ENCODE measurements at places on chromosomes 16 and 17.

- DNase-seq: no peak
Measured at GRCh38 chr17:54381482-54381881, 519.2 kb upstream of the TOM1L1 start.

DNA sequence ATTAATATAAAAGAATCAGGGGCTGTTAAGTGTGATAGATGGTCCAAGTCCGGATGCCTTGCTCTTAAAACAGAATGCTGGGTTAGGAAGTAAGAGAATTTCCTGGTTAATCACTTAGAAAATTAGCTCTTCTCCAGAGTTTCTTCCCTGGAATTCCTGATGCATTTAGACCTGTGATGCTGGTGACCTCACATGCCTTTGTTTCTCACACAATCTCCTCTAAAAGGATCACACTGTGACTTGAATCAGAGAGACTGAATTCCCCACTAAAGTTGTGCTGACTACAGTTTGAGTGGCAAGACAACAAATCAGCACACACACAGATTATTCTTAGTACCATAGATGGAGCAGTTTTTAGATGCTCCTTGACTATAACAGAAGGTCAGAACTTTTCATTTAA lies 4.4 kb upstream of the RNF43 start:
- no peak for DNase-seq

DNA sequence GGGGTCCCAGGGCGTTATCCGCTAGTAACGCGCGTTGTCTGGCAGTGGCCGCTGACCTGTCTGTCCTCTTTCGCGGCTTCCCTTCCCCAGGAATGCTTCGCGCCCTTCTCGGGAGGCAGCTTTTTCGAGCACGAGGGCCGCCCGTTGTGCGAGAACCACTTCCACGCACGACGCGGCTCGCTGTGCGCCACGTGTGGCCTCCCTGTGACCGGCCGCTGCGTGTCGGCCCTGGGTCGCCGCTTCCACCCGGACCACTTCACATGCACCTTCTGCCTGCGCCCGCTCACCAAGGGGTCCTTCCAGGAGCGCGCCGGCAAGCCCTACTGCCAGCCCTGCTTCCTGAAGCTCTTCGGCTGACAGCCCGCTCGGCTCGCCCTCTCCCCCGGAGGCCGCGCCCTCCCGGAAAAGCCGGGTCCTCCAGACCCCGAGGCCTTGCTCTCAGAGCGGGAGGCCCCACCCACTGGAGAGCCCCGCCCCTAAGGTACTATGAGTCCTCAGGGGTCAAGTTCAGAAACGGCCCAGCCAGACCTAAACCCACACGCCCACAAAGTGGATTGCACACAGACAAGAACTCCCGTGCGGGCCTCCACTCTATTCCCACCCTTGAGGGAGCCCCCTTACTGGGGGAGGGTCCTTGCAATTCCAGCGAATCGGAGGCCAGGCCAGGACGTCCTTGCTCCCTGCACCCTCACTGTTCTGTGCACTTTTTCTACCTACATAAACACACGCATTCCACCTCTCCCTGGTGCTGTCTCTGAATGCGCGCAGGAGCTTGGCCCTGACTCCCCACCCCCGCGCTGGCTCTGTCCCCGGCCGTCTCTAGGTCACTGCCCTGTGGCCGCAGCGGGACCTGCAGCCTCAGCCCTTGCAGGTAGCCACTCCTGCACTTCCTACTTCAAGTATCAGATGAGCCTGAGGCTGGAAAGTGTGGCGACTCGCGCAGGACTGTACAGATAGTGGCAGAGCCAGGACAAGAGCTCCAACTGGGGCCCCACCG lies 5.4 kb upstream of the SLC5A2 start:
- DNase-seq: no peak

DNA sequence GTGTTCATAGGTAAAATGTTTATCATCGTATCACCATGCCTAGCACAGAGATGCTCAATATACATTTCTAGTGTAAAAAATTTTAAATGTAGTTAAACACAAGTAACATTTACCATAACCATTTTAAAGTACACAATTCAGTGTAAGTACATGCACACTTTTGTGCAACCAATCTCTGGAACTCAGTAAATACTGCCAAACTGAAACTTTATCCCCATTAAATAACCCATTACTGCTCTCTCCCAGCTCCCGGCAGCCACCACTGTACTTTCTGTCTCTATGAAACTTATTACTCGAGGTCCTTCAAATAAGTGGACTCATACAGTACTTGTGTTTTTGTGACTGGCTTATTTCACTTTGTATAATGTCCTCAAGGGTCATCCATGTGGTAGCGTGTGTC lies 29.0 kb downstream of the RMI2 start:
- DNase-seq: no peak

DNA sequence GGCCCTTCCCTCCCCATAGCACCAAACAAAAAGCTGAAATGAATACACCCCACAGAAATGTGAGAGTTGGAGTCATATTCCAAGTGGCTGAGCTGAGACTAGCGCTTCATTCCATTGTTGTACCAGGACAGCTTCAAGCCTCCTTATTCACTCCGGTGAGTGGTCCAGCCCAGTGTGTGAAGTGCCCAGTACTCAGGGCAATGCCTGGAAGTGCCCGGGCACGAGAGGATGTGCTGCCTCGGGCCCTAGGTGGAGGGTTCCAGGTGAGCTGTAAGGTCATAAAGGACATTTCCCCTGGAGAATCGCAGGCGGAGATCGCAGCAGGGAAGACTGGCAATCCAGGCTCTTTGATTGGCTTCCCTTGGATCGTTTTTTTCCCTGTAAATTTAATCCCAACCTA lies 5.4 kb upstream of the CYLD start:
- DNase-seq: no peak

DNA sequence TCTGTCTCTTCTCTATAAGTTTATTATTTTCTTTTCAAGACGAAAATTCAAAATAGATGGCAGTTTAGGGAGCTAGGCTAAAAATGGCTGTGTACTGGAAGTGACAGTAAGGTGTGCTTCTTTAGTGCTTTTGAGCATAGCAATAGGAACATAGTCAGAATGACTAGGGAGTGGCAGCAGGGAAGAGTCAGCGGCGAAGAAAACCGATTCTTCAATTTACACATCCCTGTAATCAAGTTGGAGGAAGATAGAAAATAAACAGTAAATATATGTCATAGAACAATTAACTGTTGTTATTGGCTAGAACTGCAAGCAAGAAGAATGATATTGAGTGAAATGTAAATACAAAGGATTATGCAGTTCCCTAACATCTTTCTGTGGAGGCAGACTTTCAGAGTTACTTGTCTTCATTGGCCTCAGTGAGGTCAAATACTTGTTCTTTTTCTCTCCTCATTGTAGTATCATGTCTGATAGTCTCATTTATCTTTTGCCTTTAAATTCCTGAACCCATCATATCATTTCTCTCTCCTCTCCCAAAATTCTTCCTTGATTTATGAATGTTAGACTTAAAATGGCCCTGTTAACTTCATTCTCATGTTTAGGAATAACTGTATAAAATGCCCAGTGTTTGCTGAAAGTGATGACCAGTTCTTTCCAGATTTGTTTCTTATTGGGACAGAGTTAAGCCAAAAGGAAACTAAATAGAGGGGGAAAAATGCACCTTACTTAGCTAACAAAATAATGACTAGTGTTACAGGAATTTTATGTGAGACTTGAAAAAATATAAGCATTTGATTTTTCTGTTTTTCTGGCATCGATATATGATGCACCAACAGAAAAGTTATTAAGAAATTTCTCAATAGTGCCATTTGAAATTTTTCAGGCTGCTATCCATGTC lies 211.4 kb downstream of the BCAS3 start:
- peak; percentile 10 for DNase-seq

- peak; percentile 80 for DNase-seq
Measured at GRCh38 chr16:69396187-69397061, 10.6 kb upstream of the TERF2 start.

DNA sequence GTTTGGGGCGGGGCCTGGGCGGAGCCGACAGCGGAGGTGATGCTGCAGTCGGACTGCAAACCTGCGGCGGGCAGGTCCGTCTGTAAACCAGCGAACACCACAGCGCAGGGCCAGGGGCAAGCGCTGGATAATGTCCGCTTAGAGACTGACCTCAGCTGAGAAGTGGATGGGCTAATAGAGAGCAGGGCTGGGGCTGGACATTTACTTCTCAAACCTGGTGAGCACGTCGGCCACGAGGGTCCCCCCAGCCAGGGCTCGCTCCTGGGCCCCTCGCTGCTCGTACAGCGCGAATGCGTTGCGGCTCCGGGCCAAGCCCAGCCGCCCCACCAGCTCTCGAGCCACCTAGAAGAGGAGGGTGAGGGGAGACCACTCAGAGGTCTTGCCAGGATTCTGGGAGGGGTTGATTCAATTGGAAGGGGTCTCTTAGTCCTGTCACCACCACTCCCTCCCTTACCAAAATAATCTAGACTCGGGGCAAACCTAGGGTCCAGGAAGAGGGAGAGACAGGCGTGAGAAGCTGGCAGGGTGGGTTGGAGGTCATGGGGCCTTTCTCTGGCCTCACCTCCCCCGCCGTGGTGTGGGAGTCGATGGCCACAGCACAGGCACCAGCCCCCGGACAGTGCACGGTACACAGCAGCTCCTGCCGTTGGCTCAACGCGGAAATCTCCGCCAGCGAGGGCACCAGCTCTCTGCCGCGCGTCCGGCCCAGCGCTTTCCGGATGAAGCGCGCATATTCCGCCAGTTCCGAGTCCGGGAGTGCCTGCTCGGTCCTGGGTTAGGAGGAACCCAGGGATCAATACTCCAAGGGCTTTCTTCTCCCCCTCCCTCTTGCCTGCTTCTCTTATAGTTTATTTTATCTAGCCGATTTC lies 5.8 kb downstream of the PLEKHH3 start:
- no peak for DNase-seq

DNA sequence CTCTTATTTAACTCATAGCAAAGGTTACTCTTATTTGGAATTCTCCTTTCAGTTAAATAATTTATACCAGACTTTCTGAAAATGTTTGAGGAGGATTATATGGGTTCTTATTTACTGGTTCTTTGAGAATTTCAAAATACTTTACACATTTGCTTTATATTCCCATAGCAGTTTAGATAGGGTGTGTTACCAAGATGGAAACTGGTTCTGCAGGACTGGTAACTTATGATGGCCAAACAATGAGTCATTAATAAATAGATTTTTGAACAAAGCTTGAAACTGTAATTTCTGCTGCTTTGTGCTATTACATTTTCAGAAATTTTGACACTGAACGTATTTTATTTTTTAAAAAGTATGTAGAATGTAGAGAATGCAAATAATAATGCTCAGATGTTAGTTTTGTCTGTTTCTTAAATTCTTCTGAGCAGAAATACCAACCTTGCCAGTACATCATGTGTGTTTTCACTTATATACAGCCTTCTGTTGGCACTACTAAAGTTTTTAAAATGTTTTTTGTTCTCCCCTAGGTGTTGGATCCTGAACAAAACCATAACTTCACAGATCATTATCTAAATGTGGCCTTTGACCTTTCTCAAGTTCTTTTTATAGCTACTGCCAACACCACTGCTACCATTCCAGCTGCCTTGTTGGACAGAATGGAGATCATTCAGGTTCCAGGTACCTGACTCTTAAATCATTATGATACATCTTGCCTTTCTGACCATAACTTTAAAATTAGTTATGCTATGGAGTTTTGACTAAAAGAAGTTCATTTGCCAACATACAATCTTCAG lies 48.3 kb upstream of the ABCC11 start:
- no peak for DNase-seq

DNA sequence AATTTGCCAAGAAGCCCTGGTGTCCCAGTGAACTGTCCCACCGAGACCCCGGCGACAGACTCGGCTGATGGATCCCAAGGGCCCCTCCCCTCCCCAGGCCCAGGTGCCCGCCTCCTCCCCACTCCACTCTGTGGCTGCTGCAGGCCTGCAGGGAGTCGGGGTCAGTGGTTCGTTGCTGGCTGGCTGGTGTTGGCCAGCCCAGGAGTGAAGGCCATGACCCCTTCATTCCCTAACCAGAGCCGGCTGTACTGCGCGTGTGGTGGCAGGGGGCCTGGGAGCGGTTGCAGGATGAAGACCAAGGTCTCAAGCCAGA lies 9.2 kb upstream of the TBX2 start:
- DNase-seq: no peak

GRCh38 chr16:68434624-68435210 lies 13.6 kb downstream of the SMPD3 start:
- no peak for DNase-seq

DNA sequence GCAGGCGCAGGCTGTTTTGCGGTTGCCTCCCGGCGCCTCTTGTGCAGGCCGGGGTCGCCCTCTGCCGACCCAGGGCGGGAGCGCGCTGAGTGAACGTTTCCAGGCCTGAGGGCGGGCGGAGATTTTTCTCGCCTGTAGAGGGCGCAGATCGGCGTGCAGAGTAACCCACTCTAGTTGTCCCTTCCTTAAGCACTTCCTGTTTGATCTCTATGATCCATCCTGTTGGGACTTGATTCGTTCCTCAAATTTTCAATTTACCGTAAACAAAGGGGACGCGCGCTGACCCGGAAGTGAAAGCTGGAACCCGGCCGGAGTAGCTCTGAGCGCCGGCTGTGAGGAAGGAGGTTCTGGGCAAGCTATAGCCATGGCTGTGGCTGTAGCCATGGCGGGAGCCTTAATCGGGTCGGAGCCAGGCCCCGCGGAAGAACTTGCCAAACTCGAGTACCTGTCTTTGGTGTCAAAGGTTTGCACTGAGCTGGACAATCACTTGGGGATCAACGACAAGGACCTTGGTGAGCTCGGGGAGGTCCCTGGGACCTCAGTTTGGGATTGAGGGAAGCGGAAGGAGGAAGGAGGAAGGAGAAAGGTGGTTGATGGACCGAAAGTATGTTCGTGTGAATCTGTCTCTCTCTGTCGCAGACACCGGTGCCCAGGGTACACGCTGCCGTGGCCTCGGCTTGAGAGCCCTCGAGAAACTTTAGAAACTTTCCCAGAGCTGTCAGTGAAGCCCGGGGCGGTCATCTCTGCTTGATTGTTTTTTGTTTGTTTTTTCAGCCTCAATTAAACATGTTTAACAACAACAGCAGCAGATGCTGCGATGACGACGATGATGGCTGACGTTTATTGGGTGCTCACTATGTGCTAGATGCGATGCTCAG lies at the start of gene DHX8:
DHX8 (plus strand) TSS at position 302 of the 878 bp plus-strand sequence; CDS start at position 365, 63 bp downstream.
- peak; percentile 95 for DNase-seq

DNA sequence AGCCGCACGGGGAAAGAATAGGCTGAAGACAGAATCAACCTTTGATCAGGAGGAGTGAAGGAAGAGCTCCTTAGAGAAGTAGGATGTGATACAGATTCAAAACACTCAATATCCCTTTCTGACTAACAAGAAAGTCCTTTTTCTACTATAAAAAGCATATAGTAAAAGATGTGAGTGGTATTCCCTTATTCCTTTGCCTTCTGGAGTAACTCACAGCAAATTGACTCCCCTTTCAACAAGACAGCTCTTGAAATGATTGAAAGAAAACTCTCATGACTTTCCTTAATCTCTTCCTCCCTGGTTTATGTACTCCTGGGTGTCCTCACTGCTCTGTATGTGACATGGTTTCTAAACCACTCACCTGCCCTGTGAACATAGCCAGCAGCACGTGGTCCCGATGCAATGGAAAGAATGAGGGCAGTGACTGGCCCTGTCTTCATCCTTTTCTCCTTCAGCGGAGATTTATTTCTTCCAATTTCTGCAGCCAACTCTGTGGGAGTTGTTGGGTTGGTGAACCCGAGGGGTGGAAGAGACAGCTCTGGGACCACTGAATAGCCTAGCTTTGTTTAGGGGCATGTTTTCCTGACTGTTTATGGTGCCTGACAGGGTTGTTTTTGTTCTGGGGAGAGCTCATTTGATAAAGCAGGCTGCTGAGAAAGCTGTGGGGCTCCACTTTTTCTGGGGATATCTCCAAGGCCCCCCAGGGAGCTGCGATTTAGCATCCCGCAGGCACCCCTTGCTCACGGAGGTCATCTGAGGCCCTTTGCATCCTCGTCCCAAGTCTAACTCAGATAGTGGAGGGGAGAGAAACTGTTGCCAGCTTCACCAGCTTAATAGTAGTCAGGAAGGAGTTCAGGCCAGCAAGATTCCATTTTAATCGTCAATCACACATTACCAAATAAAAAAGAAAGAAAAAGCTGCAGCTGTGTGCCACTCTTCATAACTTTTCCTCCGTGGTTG lies 46.7 kb downstream of the MAP2K6 start:
- DNase-seq: no peak

Data from AG20443 (cell line).